HEK293T (cell line): ENCODE measurements at places on chromosomes 3 and 15.

DNA sequence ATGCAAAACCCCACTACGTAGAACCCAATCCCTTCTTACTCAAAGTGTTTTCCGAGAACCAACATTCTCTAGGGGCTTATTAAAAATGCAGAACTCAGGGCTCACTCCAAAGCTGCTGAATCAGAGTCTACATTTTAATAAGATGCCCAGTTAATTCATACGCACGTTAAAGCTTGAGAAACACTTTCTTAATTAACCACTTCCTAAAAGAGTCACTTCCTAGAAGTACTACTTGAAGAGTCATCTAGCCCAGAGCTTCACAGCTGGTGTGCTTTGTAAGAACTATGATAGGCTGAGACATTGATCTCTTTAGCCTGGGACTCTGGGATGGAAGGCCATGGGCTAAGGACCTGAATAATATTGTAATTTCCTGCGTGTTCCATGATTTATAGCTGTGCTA, 9.0 kb downstream of the COL6A5 start:
- DNase-seq, result no peak

GRCh38 chr3:178562947-178563232, 26.7 kb downstream of the KCNMB2 start:
- DNase-seq, result no peak

GRCh38 chr3:44000586-44000985, 241.1 kb upstream of the TOPAZ1 start:
- no peak for DNase-seq

GRCh38 chr3:81713031-81713430, 48.4 kb downstream of the GBE1 start:
- DNase-seq, result no peak

DNA sequence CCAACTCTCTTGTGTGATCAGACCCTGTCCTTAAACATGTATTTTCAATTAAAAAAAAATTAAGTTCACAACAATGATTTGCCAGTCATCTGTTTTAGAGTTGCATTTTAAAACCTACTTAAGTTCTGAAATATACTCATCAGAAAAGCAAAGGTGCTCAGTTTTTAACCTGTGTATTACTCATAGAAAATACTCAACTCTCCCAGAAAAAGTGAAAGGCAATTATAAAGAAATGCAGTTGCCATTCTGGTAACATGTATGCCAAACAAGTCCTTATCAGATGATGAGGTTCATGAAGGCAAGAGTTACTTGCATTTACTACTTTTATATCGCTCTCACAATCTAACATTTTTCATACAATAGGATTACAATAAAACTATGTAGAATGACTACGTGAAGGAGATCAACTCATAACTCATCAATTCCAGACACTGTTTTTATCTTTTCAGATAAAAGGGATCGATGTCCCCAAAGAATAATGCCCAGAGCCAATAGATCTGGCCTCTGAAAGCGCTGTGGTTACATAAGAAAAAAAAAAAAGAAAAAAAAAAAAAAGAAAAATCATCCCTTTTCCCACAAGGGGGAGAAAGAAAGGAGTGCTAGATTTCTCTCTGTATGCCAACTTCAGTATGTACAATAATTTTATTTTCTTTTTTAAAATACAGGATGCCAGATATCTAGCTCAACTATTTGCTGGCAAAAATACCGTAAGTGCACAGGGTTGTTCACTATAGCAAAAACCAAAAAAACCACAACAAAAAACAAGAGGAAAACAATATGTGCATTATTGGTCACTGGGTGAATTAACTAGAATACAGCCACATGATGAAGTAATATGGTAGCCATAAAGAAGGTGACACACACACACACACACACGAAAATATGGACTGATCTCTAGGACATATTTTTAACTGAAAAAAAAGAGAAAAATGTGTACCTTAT, 137.4 kb downstream of the NR1I2 start:
- no peak for DNase-seq
